ENCODE measurements at places on chromosomes 4 and X.

- no peak for DNase-seq
Measured at GRCh38 chr4:107058828-107059227, 22.7 kb upstream of the DKK2 start.

- peak; percentile 67 for DNase-seq
Measured at GRCh38 chrX:2696698-2697215, 5.7 kb downstream of the CD99 start.

DNA sequence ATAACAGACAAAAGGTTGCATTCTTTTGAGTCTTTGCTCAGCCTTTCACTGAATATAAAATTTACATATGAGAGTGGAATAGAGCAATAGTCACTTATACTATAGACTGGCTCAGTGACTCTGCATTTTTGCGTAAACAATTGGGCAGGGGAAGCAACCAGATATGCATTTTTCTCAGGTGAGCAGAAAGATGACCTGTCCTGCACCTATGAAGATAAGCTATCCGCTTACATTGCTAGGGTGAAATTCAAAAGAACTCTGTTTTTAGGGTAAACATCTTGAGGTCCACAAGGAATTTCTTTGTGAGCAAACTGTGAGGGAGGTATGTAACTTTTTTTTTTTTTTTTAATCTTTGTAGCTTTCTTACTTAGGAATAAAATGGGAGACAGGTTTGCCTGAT is 602.4 kb upstream of the PRKX start:
- no peak for DNase-seq

GRCh38 chr4:5101571-5101970 is 50.3 kb downstream of the STK32B start:
- DNase-seq: no peak

DNA sequence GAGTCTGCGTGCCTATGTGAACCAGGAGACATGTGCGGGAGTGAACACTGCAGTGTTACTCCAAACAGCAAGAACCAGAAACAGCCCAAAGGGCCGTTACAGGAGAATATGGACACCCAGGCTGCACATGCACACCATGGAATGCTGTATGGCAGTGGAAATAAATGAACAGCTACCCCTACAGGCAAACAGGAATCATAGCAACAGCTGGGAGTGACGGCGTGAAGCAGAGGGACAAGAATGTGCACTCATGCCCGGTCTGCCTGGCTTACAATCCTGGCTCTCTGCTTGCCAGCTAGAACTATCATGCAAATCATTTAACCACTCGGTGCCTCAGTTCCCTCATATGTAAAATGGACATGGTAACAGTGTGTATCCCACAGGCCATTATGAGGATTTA is 16.6 kb downstream of the GPKOW start:
- DNase-seq: no peak

GRCh38 chr4:102817021-102817605 is 10.2 kb downstream of the UBE2D3 start:
- DNase-seq: no peak

- DNase-seq: no peak
Measured at GRCh38 chr4:25560605-25561004, 95.0 kb upstream of the SLC34A2 start.

DNA sequence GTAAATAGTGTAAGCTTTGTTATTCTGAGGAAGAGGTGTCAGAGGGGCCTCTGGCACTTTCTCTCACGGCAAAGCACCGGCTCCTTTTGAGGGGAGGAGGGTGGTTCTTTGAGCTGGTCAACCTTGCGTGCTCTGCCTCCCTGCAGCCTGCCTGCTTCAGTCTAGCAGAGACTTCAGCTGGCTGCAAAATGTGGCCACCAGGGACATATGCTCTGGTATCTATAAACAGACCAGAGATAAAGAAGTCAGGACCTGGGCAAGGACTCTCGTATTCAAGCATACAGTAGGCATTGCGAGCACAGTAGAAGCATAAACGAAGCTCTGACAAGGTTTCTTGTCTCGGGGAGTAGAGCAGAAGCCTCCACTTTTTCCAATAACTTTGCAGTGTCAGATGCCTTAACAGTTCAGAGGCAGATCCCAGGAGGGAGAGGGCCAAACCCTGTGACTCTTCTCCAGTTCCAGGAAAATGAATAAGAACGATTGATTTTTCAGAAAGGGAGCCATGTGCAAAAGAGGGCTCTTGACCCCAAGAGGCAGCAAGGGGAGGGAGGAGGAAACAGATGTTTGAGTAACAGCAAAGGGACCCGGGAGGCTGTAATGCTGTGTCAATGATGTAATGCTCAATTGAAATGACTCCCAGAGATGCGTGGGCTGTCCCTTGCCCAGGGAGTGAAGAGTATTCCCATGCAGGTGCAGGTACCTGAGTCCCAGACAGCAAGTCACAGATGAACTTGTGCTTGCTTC is 57.9 kb upstream of the TEX13D start:
- DNase-seq: no peak

DNA sequence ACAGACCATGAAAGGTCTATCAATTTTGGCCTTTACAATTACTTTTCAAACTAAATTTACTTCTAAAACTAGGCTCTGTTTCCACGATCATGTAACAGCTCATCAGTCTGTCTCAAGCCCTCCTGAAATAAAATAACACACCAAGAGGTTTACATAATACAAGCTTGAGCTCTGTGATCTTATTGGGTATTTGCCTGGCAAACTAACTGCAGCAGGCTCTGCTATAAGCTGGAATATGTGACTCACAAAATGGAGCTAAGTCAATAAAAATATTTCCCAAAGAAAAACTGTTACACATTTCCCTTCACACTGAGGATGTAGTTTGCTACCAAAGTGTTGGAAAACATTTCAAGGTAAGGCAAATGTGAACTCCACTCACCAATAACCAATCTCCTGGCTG is 94.7 kb upstream of the GPM6B start:
- DNase-seq: no peak

DNA sequence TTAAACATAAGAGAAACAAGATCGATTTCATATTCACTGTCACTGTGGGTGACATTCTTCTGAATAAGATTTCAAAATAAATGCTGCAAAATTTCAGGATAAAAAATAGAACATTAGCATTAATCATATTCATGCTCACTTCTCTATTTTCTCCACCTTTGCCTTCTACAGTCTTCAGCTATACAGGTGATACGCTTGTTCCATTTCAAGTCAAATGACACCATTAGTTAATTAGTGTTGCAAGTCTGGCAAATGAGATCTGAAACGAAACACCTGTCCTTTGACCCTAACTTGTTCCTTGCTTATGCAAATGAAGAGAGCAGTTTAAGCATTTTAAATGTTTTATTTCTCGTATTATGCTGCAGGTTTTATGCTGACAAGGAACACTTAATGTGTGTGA is 667.5 kb upstream of the MAGEB2 start:
- no peak for DNase-seq

All from GM13977 (cell line).